Suppressor macrophage treated with lipopolysaccharide for 4 hours (primary cell): ENCODE measurements at places on chromosomes 16 and 17.
A peak's percentile ranks its signal among the peaks of the same experiment; 100 is the strongest.

- DNase-seq = no peak
Observed at GRCh38 chr17:67649891-67650290, 67.8 kb upstream of the NOL11 start.

DNA sequence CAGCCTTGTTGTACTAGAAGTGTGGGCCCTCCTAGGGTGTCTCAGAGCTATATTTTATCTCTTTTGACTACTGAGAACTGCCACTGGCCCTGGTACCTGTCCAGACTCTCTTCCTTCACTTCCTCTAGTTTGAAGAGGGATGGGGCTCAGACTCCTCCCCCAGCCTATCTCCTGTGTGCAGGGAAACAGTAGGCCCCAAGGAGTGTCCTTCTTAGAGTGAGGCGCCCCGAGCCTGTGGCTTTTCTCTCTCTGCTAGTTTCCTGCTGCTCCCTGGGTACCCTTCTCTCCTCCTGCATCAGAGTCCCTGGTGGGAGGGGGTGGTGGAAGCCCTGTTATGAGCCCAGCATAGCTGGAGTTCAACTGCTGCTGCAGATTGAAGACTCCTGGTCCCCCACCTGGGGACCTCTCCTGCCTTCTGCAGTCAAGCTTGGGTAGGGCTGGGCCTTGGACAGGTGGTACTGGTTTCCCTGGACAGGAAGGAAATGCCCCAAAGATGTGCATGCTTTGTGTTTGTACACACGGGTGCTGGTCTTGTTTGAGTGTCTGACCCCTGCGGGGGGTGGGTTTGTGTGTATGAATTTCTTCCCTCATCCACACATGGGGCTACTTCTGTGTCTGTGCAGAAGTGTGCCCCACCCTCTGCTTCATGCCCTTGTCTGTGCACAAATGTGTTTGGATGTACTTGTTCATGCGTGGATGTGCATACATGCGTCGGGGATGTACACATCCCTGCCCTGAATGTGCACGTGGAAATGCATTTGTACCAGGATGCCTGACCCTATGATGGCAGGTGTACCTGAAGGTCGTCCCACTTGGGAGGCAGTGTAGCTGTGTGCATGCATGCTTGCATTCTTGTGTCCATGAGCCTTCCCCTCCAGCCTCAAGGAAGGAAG, 6.9 kb downstream of the RARA start:
- DNase-seq = no peak

DNA sequence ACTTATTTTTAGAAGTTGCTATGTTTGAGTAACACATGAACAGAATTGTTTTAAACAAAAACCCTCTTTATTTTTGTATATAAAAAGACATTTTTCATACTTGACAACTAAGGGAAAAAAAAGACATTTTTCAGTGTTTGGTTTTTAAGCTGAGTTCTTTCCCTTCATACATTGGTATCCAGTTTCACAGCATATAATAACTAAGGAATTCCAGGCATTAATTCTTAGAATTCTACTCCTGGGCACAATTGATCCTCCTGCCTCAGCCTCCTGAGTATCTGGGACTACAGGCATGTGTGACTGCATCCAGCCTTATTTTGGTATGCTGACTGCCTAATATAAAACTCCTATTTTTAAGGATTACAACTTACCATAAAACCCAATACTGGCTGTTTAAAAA, 8.4 kb downstream of the FBXO47 start:
- DNase-seq = no peak

DNA sequence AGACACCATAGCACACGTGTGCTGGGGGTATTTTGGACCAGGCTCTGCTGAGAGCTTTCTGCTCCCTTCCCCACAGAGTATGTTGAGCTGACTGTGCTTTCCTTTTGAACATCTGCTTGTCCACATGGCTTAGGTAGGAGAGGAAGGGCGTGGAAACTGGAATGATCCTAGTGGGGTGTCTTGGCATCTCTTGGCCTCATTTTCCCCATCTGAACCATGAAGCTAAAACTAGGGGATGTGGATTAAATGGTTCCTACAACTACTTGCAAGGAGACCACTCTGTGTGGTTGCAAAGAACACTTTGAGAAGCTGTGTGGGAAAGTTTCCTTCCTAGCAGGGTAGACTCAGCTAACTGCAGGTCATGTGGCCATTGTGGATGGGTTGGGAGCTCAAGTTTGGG, 6.7 kb upstream of the NLRC5 start:
- DNase-seq = no peak

GRCh38 chr17:1374431-1375177, 25.4 kb downstream of the YWHAE start:
- no peak for DNase-seq

- no peak for DNase-seq
Observed at GRCh38 chr16:1381612-1382406, 30.1 kb downstream of the GNPTG start.

DNA sequence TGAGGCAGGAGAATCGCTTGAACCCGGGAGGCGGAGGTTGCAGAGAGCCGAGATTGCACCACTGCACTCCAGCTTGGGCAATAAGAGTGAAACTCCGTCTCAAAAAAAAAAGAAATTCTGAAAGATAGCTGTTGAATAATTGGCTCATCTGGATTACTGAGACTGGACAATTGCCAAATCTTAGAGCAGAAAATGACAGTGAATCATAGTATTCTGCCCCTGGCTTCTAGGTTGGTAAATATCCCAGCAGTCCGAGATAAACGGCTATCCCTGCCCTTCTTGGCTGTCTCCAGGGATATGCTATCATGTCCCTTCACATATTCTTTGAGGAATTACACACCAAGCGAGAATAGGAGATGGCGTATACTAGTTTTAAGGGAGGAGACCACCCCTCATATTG, 35.5 kb upstream of the METTL16 start:
- peak; percentile 47 for DNase-seq

- DNase-seq = peak; percentile 88
Observed at GRCh38 chr16:84970447-84971127, 40.7 kb downstream of the ZDHHC7 start.

DNA sequence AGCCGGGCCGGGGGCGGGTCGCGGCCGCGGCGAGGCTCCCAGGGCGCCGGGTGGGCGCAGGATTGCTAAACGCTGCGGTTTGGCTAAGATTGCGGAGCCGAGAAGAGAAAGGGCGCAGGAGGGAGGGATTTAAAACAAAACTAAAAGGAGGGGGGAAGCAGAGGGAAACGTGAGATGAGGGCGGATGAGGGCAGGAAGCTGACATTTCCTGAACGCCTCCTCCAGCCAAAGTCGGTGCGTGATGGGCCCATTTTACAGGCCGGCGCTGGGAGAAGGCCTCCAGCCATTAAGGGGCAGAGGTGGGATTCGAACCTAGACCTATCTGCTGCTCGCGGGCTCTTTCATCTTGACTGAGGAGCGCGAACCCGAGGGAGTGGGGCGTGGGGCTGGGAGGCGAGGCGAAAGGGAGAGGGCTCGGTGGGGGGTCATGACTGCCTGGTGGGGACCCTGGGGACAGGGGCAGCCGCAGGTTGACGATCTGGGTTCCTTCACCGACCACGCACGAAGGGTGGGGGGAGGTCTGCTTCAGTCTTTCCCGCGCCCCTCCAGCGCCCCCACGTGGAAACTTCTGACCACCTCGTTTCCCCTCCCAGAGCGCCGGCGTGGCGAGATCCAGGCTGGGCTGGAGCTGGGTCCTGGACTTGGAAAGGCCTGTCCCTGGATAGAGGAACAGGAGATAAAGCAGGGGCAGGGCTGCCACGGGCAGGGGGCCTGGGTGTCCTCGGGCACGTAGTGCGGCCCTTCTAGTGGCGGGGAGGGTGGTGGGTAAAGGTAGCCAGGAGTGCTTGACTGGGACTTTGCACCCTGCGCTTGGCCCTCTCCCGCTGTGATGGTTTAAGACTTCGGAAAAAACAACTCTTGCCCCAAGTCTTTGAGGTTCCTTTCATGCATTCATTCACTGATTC, 3.8 kb upstream of the TAC4 start:
- peak; percentile 70 for DNase-seq

DNA sequence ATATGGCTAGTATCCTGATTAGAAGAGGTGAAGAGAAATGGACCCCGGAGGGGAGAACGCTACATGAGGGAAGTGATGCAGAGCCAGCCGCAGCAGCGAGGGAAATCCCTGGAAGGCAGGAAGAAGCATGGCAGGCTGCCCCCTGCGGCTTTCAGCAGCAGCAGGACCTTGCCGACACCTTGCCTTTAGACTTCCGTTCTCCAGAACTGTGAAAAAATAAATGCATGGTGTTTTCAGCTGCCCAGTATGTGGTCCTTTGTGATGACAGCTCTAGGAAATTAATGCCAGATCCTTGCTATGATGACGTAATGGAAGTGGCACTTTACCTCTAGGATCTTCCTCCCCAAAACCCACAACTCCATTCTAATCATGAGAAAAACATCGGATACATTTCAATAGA, 9.7 kb upstream of the ZFP1 start:
- DNase-seq = peak; percentile 23

DNA sequence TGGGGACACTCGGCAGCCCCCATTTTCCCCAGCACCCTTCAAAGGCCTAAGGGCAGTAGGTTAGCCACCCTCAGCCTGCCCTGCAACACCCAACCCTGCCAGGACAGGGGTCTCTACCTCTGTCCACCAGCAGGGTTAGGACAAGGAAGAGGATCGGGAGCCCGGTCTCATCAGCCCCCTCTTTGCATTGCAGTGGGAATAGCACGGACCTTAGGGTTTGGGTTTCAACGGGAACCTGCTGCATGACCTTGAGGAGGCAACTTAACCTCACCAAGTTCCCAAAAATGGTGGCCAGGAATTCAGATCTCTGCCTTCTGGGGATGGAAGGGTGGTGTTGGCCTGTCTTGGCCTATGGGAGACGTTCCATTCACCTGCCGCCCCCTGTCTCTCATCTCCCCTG, 20.2 kb upstream of the SPPL2C start:
- no peak for DNase-seq

DNA sequence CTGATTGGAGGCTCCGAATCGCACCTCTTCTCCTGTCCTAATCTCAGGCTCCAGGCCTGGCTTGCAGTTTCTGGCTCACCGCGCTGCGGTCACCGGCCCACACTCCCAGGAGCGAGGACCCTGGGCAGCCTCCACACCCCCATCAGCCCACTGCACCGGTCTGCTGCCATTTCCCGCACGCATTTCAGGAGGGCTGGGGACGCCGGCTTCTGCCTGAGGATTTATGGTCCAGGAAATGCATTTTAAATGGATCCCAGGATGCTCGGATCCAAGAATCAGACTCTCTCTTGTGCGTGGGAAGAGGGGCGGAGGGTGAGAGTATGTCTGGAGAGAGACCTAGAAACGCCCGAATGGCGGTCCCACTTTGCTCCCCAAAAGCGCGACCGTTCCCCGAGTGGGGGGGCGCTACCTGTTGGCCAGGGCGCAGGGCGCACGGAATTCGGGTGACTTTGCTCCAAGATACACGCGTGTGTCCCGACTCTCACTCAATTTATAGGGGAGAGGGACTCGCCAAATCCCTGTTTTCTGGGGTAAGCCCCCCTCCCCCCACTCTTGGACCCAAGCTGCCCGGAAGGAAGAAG, 817 bp upstream of the JPH3 start:
- DNase-seq = no peak

DNA sequence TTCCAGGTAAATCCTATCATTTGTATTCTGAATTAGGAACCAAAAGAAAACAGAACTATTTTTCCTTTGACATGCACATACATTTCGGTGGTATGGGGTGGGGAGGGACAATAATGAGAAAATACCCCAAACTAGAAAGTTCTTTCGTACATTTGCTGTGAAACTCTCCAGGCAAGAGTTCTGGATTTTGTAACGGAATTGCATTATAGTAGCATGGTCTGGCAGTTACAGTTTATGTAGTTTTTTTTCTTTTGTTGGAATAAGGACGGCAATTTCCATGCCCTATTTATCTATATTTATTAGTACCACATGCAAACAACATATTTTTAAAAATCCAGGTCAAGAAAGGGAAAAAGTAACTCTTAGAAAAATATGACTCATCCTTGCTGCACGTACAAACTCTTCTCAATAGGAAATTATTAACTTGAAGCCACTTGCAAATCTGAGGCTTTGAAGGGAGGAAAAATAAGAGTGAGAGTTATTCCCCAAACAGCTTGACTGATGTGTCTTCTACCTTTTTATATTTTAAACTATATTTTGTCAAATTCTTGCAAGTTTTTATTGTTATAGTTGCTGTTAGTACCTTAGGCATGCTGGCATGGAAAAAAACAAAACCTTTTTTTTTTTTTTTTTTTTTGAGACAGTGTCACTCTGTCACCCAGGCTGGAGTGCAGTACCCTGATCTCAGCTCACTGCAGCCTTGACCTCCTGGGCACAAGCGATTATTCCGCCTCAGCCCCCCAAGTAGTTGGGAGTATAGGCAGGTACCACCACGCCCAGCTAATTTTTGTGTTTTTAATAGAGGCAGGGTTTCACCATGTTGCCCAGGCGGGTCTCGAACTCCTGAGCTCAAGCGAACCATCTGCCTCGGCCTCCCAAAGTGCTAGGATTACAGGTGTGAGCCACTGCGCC, 69.3 kb downstream of the WWP2 start:
- no peak for DNase-seq

DNA sequence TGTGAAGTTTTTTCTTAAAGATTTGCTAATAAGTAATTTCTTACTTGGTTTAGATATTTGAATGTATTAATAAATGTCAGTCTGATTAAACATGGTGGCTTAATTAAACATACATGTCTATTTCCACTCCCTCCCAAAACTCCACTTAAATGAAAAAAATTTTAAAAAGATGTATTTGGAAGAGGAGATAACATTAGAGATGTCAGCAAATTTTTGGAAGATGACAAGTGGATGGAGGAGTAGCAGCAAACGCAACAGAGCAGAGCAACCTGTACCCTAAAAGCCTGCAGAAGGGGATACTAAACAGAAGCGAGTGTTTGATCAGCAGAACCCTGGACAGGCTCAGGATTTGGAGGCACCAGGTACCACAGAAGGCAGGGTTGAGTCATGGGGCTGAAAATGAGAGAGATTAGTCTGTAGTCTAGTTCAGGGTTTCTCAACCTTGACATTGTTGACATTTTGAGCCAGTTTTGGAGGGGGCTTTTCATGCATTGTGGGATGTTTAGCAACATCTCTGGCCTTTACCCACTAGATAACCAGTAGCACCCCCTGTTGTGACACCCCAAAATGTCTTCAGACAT, 17.8 kb downstream of the LUC7L3 start:
- no peak for DNase-seq

DNA sequence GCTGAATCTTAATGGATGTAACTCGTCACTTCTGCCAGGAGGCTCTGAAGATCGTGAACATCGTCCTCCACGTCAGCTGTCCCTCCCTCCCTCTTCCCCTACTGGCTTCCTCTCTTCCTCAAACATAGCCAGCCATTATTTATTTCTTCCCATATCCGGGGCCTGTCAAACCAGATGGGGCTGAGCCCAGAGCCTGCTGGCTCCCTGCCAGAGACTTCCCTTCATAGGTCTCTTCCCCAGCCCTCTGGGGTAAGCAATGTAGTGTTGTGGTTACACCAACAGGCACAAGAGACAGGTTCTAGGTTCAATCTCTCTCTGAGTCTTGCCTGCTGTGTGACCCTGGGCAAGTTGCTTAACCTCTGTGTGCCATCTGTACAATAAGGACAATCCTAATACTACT, 40.1 kb upstream of the ZFP90 start:
- DNase-seq = no peak

DNA sequence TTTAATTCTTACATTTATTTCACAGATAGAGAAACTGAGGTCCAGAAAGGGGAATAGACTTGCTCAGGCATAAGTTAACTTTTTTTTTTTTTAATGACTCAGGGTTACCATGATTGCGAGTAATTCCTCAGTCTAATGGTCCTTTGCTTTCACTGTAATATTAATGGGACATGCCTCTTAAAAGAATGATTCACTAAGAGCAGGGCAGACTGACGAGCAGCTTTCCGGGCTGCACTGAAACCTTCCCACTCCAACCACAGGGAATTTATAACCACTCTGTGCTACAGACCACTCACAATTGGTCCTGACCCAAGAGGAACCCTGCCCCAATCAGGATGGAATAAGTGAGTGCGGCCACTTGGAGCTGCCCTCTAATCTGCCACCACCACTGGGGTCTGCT, 5.7 kb downstream of the HOXB2 start:
- no peak for DNase-seq
